ENCODE measurements at places on chromosomes 1 and 21.

GRCh38 chr1:203479646-203480045, 4.0 kb downstream of the PRELP start:
- DNase-seq, result no peak

- DNase-seq, result no peak
Observed at GRCh38 chr1:198915327-198916231, 276.7 kb downstream of the PTPRC start.

DNA sequence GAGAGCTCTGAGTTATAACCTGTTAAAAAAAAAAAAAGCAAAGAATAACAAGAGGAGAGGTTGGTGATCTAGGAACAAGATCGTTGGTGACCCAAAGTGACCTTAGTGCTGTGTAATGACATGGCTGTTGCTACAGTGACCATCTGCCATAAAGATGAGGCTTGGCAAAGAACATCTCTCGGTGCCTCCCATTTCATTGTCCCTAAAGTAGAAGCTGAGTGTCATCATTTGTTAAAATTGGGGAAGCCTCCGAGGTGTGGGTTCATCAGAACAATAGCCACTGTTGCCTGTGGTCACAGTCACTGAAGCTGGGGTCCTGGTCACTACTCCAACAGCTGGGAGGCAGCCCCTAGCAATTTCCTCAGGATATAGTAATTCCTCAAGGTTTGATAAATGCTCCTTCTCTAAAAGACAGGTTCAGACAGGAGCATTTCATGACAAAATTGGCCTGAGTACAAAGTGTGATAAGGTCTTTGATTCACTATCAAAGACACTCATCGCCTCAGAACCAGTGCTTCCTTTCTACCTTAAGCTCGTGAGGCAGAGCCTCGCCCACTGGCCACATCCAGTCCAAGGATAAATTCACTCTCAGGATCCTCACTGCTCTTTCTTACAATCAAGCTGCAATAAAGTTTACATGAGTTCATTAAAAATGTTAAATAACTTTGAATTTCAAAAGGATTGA, 81.9 kb upstream of the RGS2 start:
- no peak for DNase-seq

- no peak for DNase-seq
Observed at GRCh38 chr1:5156416-5157120, 502.2 kb downstream of the AJAP1 start.

- no peak for DNase-seq
Observed at GRCh38 chr1:57518496-57518895, 94.6 kb upstream of the DAB1 start.

GRCh38 chr1:218614031-218614430, 268.9 kb downstream of the TGFB2 start:
- no peak for DNase-seq

DNA sequence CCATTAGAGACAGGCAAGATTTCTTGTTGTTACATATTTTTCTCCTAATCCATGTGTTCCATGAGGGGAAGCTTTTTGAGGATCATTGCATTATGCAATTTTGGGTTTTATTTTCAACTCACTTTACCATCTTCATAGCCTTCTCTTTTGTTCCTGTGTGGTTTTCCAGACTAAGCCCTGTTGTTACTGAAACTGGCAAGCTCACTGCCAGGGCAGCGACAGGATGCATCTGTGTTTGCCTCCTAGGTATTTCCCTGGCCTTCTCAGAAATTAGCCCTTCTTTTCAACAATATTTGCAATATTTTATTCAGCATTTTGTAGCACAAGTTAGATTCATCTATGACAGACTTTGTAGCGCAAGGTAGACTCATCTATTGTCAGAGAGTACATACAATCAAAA, 134.2 kb upstream of the CYYR1 start:
- DNase-seq, result no peak

GRCh38 chr1:152907686-152908601, at the start of gene IVL:
TSS of gene IVL (plus strand) at chr1:152908546. CDS start at chr1:152909798, 1,252 bp downstream.
- DNase-seq, result no peak

- no peak for DNase-seq
Observed at GRCh38 chr1:204846546-204846945, 24.1 kb upstream of the NFASC start.

GRCh38 chr1:6603915-6604558, 1.4 kb upstream of the KLHL21 start:
- DNase-seq, result peak; percentile 46

DNA sequence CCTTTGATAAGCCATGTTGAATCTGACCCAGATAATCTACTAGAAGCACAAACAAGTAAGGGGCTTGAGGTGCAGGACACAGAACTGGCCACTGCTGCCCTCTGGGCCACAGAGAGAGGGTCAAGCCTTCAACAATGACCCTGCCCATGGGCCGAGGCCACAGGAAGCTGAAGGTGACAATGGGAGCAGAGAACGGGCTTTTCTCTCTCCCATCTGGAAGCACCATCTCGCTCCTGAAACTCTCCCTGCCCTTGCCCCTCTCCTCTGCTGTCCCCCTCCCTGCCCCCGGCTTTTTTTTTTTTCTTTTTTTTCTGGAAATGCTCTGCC, 133.1 kb upstream of the DUSP10 start:
- no peak for DNase-seq

DNA sequence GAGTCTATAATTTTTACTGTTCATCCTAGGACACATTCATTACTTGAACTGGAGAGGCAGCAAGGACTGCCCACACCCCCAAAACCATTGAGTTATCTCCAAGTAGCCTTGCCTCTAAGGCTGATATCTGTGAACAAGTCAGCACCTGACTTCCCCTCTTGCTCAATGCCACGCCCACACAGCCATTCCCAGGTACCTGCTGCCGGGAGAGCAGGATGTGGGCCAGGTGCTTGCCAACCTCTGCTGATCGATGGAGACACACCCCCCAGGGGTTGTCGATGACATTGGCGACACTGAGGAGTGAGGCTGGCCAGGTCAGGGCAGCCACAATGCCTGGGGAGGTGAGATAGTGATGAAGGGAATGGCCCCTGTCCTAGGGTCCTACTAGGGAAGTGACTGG, 60.1 kb downstream of the TMCO4 start:
- DNase-seq, result no peak

DNA sequence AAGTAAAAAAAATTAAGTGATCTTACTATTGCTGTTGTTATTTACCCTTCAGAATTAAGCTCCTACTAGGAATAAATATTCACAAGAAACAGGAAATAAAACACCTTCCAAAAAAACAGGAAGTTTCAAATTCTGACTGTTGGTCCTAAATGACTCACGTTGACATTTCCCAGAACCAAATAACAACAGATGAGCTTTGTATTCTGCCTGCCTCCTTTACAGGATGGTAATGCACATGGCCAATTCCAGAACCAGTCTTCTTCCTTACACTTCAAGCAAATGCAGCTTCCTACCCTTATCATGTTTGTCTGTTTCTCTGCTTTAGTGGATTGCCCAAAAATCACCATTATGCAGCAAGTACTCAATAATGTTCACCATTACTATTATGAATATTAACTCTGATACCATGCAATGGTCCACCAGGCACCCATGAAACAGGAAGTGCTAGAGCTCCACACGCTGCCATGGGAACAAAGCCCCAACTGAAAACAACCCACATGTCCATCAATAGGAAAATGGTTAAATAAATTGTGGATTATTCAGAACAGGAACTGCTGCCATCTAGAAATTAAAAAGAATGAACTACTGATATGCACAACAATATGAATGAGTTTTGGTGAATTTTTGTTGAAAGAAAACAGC, 8.9 kb downstream of the CASP9 start:
- DNase-seq, result no peak

All from activated naive CD4-positive, alpha-beta T cell treated with anti-CD3 and anti-CD28 coated beads, Interleukin-2, amount 50 U/mL, for 72 hours (primary cell).